Stimulated activated CD8-positive, alpha-beta memory T cell treated with anti-CD3 and anti-CD28 coated beads, Interleukin-15, amount 100 ng/mL, for 48 hours (primary cell): ENCODE measurements at places on chromosomes 13 and 19.

- DNase-seq: no peak
Measured at GRCh38 chr13:110114316-110114715, 192.6 kb downstream of the COL4A1 start.

DNA sequence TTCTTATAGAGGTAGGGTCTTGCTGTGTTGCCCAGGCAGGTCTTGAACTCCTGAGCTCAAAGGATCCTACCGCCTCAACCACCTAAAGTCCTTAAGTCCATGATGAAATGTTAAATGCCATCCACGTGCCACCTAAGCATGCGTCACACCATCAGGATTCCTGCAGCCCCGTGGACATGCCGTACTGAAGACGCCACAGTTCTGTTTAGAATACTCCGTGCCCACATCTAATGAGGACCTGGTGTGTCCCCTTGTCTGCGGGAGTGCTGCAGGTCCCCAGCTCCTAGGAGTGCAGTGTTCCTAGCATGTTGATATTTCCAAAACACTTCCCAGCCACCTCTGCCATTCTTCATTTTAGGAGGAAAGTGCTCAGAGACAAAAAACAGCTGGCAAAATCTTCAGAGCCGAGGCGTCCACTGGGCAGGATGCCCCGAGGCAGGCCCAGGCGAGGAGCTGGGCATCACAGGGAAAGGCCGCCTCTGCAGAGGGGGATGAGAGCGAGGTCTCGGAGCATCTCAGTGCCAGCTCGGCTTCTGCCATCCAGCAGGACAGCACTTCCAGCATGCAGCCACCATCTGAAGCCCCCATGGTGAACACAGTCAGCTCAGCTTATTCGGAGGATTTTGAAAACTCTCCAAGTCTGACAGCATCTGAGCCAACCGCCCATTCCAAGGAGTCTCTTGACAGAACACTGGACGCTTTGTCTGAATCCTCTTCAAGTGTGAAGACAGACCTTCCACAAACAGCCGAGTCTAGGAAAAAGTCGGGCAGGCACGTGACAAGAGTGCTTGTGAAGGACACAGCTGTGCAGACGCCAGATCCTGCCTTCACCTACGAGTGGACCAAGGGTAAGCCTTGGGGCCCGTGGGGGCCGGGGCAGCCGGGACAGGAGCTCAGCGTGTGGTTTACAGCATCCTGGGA lies 13.2 kb downstream of the C19orf44 start:
- no peak for DNase-seq

GRCh38 chr19:45881909-45882528 lies 3.9 kb downstream of the IRF2BP1 start:
- no peak for DNase-seq

DNA sequence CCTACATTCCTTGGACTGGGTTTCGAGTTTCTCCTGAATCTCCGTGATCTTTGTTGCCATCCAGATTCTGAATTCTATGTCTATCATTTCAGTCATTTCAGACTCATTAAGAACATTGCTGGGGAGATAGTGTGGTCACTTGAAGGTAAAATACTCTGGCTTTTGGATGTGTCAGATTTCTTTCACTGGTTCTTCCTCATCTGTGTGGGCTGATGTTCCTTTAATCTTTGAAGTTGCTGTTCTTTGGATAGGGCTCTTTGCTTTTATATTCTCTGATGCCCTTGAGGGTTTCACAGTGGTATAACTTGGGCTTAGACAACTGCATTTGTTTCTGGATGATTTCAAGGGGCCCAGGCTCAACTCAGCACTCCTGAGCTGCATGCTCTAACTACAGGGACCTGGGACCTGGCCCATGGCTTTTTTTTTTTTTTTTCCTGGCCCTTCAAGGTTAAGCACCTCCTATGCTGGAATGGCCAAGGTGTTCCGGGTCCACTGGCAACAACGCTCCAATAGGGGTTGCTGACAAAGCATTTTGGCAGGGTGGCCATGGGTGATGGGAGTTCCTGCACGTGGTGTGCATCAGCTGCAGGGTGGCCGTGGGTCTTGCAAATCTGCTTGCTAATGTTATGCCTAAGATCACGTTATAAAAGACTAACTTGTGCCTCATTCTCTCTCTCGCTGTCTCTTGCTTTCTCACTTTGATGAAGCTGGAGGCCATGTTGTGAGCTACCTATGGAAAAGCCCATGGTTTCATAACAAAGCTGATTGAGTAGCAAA lies 5.9 kb upstream of the SIGLEC7 start:
- DNase-seq: no peak

GRCh38 chr19:33409906-33410685 lies 36.6 kb downstream of the CEBPG start:
- DNase-seq: no peak

GRCh38 chr13:100349594-100349993 lies 239.0 kb downstream of the GGACT start:
- DNase-seq: no peak

DNA sequence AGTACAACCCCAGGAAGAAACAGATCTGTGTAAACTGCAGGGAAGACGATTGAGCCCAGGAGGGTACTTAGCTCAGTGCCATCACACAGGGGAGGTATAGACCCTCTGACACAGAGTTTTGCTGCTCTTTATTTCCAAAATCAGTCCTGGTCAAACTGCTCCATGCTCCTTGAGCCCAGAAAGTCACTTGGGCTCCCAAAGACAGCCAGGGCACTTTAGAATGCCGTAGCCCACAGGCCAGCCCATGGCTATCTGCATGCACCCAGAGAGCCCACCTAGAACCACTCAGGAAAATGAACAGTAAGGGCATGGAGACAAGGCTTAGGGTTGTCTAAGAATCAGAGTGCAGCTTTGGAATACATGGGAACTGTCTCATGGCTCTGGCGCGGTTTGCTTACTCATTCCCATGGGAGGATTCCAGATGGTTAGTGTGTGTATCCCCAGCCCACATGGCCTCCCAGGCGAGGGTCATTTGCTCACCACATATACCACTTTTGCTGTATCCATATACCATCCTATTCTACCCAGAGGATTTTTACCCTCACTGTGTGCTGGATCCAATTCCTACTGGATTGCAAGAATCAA lies 14.7 kb upstream of the PDCD5 start:
- DNase-seq: no peak

- no peak for DNase-seq
Measured at GRCh38 chr19:1364070-1364704, 19.5 kb upstream of the NDUFS7 start.

- no peak for DNase-seq
Measured at GRCh38 chr13:20570517-20570916, 3.6 kb downstream of the IFT88 start.

DNA sequence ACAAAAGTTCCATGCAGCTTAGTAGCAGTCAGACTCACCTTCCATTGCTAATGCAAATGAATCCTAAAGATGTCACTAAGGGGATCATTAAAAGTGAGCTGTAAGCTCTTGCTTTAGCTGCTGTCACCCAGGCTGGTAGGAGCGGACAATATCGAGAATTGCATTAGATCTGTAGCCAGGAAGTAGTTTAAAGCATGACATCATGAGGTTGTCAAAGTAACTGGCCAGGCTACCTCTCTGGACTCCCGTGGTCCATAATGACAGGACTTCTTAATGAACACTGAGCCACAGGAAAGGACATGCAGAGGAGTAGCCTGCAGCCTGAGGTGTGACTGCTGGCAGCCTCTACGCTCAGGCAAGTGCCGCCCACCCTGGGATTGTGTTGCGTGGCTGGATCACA lies 522.3 kb upstream of the NBEA start:
- DNase-seq: no peak

GRCh38 chr19:834216-834615 lies 6.6 kb downstream of the AZU1 start:
- no peak for DNase-seq

GRCh38 chr13:44050450-44051063 lies 170.9 kb downstream of the LACC1 start:
- no peak for DNase-seq

DNA sequence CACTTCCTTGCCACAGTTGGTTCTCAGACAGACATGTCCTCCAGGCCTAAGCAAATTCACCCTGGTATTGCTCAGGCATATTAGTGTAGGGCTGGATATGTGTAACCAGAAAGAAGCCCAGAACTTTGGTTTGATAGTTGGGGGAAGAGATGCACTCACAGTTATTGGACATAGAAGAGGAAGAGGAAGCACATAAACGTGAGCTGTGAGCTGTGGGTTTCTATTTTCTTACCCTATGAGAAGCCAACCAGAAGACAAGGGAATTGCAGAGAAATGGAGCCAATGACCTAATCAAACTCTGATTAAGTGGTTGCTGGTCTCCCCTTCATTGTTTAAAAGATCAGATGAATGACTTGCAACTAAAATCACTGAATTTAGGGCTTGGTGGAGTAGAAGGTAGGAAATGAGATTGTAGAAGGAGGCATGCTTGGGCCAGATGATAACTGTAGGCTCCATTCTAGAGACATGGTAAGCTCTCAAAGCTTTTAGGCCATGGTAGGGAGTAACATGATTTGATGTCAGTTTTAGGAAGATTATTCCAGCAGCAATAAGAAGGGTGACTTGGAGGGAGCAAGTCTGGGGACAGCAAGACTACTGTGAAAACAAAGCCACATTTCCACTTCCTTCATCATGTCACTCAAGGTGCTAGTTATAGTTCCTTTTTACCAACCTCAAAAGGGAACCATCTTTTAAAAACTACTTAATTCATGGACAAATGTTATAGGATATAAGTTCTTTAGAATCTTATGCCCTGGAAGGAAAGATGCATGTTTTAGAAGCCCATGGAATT lies 24.1 kb upstream of the WDFY2 start:
- DNase-seq: no peak

DNA sequence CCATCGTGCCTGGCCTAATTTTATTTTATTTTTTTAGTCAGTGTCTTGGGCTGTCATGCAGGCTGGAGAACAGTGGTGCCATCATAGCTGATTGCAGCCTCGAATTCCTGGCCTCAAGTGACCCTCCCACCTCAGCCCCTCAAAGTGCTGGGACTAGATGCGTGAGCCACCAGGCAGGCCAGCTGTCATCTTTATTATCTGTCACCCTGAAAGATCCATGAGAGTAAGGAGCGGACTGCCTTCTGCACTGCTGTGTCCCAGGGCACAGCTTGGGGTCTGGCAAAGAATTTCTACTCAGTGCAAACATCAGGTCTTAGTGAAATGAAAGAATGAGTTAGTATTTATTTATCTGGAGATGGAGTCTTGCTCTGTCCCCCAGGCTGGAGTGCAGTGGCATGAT lies 9.5 kb upstream of the TLE5 start:
- no peak for DNase-seq

DNA sequence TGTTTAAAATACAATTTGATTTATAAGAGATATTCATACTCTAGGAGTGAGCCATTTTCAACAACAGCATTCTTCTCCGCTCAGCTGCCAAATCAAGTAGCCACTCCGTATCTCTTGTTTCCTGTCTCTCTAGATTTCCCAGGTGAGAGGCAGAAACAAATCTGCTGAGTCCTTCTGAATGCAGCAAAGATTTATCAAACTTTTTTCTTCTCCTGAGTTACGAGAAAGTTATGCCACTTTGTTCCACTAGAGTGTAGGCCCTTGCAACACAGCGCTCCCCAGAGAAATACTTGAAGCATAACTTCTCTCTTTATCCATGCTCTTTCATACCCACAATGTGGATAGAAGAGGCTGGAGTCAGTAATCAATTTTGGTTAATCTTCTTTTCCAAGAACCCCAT lies 1960.8 kb downstream of the OLFM4 start:
- no peak for DNase-seq

GRCh38 chr19:7698583-7698982 lies 3.3 kb downstream of the FCER2 start:
- DNase-seq: no peak

- DNase-seq: no peak
Measured at GRCh38 chr19:23203841-23204344, 46.3 kb downstream of the ZNF724 start.

- DNase-seq: no peak
Measured at GRCh38 chr19:11921852-11922495, 2.9 kb upstream of the ZNF700 start.

GRCh38 chr19:12769689-12770088 lies 5.7 kb downstream of the HOOK2 start:
- DNase-seq: no peak

DNA sequence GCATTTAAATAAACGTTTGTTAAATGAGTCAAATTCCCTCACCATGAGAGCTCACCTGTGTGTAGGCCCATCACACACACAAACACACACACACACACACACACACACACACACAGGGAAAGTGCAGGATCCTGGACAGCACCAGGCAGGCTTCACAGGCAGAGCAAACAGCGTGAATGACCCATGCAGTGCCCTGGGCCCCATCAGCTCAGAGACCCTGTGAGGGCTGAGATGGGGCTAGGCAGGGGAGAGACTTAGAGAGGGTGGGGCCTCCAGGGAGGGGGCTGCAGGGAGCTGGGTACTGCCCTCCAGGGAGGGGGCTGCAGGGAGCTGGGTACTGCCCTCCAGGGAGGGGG lies 8.5 kb upstream of the CEACAM5 start:
- no peak for DNase-seq

GRCh38 chr19:50835103-50835784 lies 1.9 kb upstream of the KLK15 start:
- DNase-seq: no peak

DNA sequence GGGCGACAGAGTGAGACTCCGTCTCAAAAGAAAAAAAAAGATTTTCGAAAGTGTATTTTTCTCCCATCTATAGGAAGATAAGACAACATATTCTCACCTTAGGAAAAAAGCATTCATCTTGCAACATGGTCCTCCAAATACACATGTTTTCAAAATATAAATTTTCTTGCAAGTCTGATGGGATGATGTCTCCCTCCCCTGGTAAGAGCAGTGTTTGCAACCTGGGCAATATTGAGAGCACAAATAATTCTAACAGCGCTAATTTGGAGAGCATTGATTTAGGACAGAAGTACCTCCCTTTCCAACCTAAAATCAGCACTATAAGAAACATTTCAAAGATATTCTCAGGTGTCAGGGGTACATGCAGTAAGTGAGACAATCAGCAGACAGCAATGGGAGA lies 61.0 kb upstream of the SHISA2 start:
- no peak for DNase-seq

DNA sequence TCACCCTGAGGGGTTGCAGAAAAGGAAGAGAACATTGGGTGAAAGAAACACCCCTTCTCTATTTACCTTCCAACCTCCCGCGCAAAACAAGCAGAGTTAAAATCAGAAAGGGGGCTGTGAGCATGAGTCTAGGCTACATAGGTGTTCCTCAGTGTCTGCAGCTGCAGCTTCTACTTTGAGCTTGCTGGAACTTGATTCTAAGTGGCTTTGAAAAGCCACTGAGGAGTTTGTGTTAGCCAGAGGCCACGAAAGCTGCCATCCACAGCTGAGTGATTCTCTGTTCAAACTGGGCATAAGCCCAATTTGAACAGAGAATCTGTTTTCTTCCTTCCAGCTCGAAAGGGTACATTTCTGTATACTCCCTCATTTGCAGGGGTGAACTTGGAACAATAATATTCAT lies 343.9 kb downstream of the PCDH9 start:
- DNase-seq: no peak

GRCh38 chr13:66830940-66831716 lies 399.0 kb downstream of the PCDH9 start:
- DNase-seq: no peak
